ENCODE measurements at places on chromosomes 1 and 21. TPM values are rescaled to one million over a fixed set of nuclear protein-coding genes. Genes with fewer than 3 reads are reported as not detected.
A peak's percentile ranks its signal among the peaks of the same experiment; 100 is the strongest.

Gene ELF3
- not detected for total RNA-seq

DNA sequence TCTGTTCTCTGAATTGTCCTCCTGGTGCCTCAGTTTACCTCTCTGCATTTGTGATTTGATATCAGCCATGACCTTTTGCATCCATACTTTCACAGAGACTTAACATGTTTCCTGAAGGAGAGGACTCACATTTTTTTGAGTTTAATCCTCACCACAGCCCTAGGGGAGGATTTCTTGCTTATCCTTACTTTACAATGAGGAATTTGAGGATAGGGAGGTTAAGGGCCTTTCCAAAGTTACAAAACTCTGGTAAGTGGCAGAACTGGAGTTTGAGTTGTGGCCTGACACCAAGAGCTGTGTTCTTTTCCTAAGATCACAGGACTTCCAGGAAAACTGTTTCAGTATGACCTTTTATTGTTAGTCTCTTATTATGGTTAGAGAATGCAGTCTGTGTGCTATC, 34.2 kb downstream of the TNFRSF8 start:
- no peaks in the 10 kb centered on the region for H3K27me3 ChIP-seq
- no peaks in the 10 kb centered on the region for H3K4me1 ChIP-seq
- DNase-seq, result no peak
- no peak overlapping the region for H3K27ac ChIP-seq
- no peaks in the 10 kb centered on the region for H3K36me3 ChIP-seq

Gene PGD
- 33.9 TPM for total RNA-seq

Gene FABP3
- 4,676 TPM for total RNA-seq

DNA sequence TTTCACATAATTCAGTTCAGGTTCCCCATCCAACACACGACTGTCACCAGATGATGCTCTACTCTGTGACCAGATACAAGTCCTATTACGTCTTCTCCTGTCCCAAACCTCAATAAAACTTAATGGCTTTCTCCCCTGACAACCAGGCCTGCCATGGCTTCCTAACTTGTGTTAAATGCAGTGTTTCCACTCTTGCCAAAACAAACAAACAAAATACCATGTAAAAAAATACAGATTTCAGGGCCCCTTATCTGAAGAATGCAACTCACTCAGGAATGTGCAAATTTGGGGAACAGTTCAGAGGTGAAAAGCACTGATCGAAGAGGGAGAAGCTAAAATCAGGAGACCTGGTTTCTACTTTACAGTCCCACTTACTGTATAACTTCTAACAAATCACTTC, 863 bp upstream of the NUF2 start:
- no peak for DNase-seq
- peak overlapping the region; percentile 13 for H3K27ac ChIP-seq
- no peaks in the 10 kb centered on the region for H3K27me3 ChIP-seq
- H3K4me3 ChIP-seq, result peak overlapping the region; percentile 72
- no peaks in the 10 kb centered on the region for H3K36me3 ChIP-seq

Gene PGLYRP4
- total RNA-seq, result not detected

- peak; percentile 91 for DNase-seq
- peak overlapping the region; percentile 83 for H3K27ac ChIP-seq
- peaks cover 26% of the 10 kb centered on the region for H3K4me1 ChIP-seq
- peak overlapping the region; percentile 7 for H3K4me3 ChIP-seq
Observed at GRCh38 chr1:201895913-201896807, 7.5 kb downstream of the SHISA4 start.

- no peak overlapping the region for H3K4me3 ChIP-seq
- peaks cover 12% of the 10 kb centered on the region for H3K4me1 ChIP-seq
- DNase-seq, result peak; percentile 63
- H3K27me3 ChIP-seq, result no peaks in the 10 kb centered on the region
- H3K27ac ChIP-seq, result peak overlapping the region; percentile 63
- no peaks in the 10 kb centered on the region for H3K36me3 ChIP-seq
Observed at GRCh38 chr1:66271904-66272254, 262.1 kb upstream of the SGIP1 start.

- H3K36me3 ChIP-seq, result no peaks in the 10 kb centered on the region
- no peaks in the 10 kb centered on the region for H3K4me1 ChIP-seq
- DNase-seq, result no peak
- H3K27me3 ChIP-seq, result peaks cover 2% of the 10 kb centered on the region
- no peak overlapping the region for H3K4me3 ChIP-seq
Observed at GRCh38 chr1:31497601-31498000, 78.7 kb upstream of the TINAGL1 start.

Gene RPTN
- not detected for total RNA-seq

GRCh38 chr1:154611150-154611862, 3.3 kb upstream of the ADAR start:
- H3K4me3 ChIP-seq, result no peak overlapping the region
- no peaks in the 10 kb centered on the region for H3K36me3 ChIP-seq
- no peaks in the 10 kb centered on the region for H3K27me3 ChIP-seq
- H3K27ac ChIP-seq, result peak overlapping the region; percentile 54
- no peak for DNase-seq
- peaks cover 50% of the 10 kb centered on the region for H3K4me1 ChIP-seq

GRCh38 chr1:164660412-164660772, 101.4 kb downstream of the PBX1 start:
- H3K36me3 ChIP-seq, result no peaks in the 10 kb centered on the region
- no peak overlapping the region for H3K4me3 ChIP-seq
- H3K4me1 ChIP-seq, result peaks cover 42% of the 10 kb centered on the region
- H3K27me3 ChIP-seq, result no peaks in the 10 kb centered on the region

Gene NBPF11
- 2.9 TPM for total RNA-seq

DNA sequence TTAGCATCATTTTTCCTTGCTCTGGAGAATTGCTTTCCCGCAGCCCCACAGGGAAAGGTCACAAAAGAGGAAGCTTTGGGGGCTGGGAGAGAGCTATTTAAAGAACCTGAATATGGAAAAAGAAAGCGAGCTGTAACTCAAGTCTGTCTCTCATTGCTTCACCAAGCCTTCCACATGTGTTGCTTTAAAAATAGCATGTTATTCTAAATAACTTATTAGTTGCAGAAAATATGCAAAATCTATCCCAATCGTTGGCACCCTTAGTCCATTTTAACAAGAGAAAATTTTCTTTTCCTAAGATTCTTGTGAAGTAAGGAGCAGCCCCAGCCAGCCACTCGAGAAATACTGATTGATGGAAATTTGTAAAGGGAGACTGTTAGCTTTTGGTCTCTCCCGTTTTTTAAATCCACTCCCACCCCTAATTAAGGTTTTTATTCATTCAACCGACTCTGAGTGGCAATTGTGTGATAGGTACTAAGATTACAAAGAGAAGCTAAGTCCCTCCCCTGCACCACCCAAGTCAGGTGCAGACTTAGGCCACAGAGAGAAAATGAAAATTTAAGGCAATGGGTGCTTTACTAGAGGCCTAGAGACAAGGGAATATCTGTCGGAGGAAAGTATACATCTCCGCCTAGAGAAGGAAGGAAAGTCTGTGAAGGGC, 802 bp downstream of the CYP4X1 start:
- no peaks in the 10 kb centered on the region for H3K27me3 ChIP-seq
- peaks cover 34% of the 10 kb centered on the region for H3K4me1 ChIP-seq
- H3K36me3 ChIP-seq, result no peaks in the 10 kb centered on the region
- H3K4me3 ChIP-seq, result peak overlapping the region; percentile 34

- no peak overlapping the region for H3K4me3 ChIP-seq
- no peak for DNase-seq
- no peaks in the 10 kb centered on the region for H3K27me3 ChIP-seq
- peaks cover 21% of the 10 kb centered on the region for H3K4me1 ChIP-seq
- H3K27ac ChIP-seq, result peak overlapping the region; percentile 4
Observed at GRCh38 chr1:24392982-24393650, 20.5 kb downstream of the STPG1 start.

GRCh38 chr1:99606306-99606705, 39.6 kb upstream of the PALMD start:
- H3K27ac ChIP-seq, result no peak overlapping the region
- no peak for DNase-seq
- H3K4me3 ChIP-seq, result no peak overlapping the region

- DNase-seq, result no peak
- no peak overlapping the region for H3K27ac ChIP-seq
- no peak overlapping the region for H3K4me3 ChIP-seq
- no peaks in the 10 kb centered on the region for H3K4me1 ChIP-seq
- peaks cover 7% of the 10 kb centered on the region for H3K27me3 ChIP-seq
- H3K36me3 ChIP-seq, result no peaks in the 10 kb centered on the region
Observed at GRCh38 chr1:212718499-212718898, 18.9 kb upstream of the BATF3 start.

- DNase-seq, result no peak
- no peak overlapping the region for H3K27ac ChIP-seq
- no peak overlapping the region for H3K4me3 ChIP-seq
- H3K4me1 ChIP-seq, result no peaks in the 10 kb centered on the region
- no peaks in the 10 kb centered on the region for H3K27me3 ChIP-seq
Observed at GRCh38 chr1:199087144-199087543, 448.3 kb downstream of the PTPRC start.

Gene DTL
- 0.57 TPM for total RNA-seq

Gene AKR7A3
- 0.42 TPM for total RNA-seq
